ENCODE measurements at places on chromosomes 5 and 9.
A peak's percentile ranks its signal among the peaks of the same experiment; 100 is the strongest.

GRCh38 chr9:128109050-128109709 is 18.3 kb downstream of the PTGES2 start:
- DNase-seq = peak; percentile 41

GRCh38 chr9:29866556-29866955 is 2293.3 kb upstream of the C9orf72 start:
- no peak for DNase-seq

DNA sequence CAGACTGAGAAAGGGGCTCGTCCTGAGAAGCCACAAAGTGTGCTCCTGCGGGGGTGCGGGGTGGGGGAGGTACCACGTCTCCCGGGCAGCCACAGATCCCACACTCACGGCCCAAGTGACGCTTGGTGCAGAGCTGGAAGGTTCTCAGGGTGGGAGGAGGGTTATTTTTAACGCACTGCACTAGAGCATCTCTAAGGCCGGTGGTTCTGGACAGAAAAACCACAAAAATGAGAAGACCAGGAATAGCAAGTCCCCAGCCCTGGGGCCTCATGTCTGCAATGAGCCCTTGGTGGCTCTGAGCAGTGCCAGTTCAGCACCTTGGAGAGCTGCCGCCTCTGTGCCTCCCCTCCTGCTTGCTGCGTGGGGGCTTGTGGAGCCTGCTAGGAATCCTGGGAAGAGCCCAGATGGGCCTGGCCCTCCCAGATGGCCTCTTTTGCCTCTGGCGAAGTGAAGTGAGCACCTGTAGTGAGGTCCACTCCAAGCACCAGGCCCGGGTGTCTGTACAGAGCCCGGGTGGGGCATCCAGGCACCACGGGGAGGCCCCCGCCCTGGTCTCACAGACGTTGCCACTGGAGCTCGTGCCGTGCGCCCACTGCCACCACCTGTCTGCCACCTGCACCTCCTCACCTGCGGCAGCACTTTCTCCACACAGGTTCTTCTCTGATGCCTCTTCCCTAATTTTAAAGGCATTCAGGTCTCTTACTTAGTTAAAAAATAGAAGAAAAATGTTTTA is 48.9 kb upstream of the CACNA1B start:
- peak; percentile 68 for DNase-seq

GRCh38 chr9:117678871-117679270 is 25.3 kb upstream of the TLR4 start:
- no peak for DNase-seq

DNA sequence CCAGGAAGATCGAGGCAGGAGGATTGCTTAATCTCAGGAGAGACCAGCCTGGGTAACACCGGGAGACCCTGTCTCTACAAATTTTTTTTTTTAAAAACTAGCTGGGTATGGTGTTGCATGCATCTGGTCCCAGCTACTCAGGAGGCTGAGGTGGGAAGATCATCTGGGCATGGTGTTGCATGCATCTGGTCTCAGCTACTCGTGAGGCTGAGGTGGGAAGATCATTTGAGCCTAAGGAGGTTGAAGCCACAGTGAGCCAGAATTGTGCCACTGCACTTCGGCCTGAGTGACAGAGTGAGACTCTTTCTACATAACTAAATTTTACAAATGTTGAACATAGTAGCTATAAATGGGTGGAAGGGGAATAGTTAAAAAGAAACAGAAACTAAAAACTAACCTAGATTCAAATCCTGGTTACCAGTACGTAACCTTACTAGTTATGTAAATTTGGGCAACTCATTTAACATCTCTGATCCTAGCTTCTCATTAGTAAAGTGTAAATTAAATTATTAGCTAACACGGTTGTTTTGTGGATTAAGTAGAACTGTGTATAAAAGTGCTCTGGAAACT is 41.7 kb downstream of the TMEM161B start:
- no peak for DNase-seq

DNA sequence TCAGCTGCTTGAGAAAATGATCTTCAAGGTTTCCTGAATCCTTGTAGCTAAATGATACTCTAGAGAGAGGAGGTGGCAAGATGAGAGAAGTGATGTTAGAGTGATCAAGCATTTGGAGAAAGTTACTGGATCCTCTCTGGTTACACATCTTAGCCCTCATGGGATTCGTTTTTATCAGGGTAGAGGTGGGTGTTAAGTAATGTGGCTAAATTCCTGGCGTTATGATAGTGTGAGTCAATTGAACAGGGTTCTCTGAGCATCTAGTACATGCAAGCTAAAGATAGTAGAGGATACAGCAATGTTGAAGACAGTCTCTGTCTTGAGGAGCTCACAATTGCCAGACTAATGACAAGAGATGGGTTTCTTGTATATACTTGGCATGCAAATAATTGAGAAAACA is 123.7 kb downstream of the PSD2 start:
- no peak for DNase-seq

GRCh38 chr5:7014611-7015010 is 301.4 kb downstream of the TENT4A start:
- DNase-seq = no peak

DNA sequence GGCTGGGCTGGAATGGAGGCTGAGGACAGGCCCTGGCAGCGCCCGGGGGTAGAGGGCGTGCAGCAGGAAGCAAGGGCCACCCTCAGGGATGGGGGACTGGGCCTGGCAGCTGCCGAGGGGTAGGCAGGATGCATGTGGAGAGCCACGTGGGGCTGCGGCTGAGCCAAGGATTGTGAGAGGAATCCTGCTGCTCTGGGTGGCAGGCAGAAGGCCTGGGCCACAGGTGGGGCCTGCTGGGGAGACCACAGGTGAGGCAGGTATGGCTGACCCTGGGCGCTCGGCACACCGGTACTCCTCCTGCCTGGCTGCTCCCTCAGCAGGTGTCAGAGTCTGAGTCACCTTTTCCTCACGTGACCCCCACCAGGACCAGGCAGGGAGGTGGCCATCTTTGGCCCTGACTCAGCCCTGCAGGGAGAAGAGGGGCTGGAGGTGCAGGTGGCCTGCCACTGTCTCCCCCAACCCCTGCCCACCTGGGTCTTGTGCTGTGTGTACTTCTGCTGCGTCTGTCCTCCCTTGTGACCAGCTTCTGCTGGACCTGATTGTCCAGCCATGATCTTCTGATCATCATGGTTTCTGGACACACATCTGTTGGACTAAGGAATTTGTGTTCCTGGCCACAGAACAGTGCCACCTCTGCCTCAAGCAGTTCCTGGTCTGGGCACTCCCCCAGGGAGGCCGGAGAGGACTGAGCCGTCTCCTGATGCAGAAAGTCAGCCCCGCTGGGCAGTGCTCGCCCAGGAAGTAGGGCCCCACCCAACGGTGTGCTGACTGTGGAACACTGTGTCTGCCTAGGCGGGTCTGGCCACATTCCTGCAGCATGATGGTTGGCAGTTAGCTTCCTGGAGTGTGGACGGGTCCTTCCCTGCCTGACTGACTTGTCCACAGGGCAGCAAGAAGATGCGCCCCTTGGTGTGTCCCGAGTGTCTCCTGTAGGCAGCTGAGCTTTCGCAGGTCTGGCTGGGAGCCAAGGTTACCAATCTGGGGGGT is 6.4 kb downstream of the ARRDC1 start:
- peak; percentile 59 for DNase-seq

DNA sequence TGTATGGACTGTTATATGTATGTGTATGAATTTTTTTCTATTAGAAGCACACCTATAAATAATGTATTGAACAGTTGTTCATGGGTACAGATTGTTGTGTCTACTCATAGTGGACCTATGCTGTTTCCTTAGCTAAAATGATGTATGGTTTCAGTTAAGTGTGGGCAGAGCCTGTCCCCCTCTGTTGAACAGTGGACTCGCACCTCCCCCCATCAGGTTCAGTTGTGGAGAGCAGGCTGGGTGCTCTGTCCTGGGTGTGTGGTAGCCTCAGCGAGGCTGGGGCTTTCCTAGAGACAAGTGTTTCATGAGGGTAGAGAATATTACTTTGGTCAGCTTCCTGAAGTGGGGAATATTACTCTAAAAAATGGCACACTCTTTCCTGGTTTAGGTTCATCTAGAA is 47.4 kb upstream of the LRRTM2 start:
- DNase-seq = no peak

GRCh38 chr9:38699337-38699736 is 20.6 kb downstream of the FAM240B start:
- DNase-seq = no peak

DNA sequence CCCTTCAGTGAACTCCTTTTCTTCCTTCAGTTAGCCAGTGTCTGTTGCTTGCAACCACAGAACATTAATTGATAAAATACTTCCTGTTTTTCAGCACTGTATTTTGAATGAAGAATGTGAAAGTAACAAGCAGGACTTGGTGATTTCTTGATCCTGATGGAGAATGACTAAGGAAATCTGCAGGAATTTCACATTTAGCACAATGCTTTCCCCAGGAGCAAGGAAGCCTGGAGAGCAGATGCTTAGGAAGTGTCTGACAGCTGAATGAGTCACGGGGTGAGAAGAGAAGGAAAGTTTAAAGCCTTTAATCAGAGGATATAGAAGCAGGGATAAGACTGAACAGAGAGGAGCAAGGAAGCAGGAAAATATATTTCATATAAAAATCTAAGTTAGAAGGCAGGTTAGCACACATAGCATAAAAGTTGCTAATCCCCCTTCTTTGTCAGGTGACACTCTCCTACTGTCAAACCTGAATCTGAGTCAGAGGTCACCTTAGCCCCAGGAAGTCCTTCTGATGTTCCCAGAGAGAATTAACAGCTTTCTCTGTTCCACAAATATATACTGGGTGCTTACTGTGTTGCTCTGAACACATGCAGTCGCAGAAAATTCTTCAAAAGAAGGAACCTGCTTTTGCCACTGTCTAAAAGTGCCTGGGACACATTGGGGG is 59.7 kb downstream of the GNA14 start:
- peak; percentile 44 for DNase-seq

GRCh38 chr9:93164085-93164484 is 19.9 kb upstream of the WNK2 start:
- no peak for DNase-seq

- no peak for DNase-seq
Measured at GRCh38 chr9:37992924-37993349, 76.1 kb downstream of the SHB start.

DNA sequence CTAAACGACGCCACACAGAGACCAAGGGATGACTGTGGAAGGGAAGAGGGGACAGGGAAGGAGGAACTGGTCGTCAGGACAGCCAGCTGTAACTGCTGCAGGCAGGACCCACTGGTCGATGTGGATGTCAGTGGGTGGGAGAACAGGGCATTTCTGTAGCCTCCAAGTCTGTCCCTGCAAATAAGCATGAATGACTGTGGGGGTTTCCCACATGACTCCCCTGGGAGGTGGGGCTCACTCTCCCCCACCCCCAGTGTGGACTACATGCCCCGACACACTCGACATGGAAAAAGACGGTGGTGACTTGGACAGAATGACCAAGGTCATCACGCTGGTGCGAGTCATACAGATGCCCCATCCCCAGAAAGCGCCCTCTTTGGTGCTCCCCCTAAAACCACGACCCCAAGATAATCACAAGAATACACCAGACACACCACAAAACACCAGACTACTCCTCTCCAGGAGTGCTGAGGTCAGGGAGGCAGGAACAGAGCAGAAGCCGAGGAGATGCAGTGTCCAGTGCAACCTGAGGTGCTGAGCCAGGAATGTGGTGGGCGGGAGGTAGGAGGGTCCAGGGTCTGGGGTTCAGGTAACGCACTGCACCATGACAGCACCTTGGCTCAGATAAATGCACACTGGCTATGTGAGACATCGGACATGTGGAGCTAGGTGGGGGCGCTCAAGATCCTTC is 64.9 kb downstream of the SECISBP2 start:
- no peak for DNase-seq

GRCh38 chr5:169651526-169651925 is 14.5 kb downstream of the DOCK2 start:
- no peak for DNase-seq

DNA sequence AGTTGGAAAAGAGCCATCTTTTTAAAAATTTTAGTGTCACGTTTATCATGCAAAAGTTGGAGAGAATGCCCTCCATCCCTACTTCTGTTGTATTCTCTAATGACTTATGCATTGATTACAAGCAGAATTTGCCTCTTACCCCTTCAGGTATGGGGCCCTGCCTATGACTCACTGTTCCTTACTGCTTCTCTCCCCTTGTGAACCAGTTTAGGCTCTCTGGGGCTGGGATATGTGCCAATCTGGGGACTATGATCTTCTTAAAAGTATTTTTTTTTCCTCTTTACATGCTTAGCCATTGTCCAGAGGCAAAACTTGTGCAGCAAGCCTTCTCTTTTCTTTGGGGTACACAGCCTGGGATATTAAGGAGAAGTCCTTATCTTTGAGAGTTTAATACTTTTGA is 37.4 kb downstream of the CAMK4 start:
- DNase-seq = no peak

GRCh38 chr5:167488371-167488770 is 803.1 kb upstream of the WWC1 start:
- DNase-seq = no peak

DNA sequence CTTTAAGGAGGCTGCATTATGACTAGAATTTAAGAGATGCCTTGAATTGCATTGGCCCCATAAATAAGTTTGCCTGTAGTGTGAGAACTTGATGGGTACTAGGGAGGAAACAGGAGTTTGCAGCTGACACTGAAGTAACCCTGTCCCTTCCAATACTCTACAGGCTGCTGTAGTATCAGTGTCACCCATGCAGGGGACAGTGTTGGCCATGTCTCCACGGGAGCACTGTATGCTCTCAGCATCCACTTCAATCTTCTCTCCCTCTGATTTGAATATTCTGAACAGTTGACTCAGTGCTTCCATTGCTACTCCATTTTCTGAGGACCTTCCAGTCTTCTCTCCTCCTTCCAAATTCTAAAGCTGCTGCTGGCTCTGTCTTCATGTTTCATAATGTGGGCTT is 11.4 kb upstream of the IFNA14 start:
- no peak for DNase-seq

DNA sequence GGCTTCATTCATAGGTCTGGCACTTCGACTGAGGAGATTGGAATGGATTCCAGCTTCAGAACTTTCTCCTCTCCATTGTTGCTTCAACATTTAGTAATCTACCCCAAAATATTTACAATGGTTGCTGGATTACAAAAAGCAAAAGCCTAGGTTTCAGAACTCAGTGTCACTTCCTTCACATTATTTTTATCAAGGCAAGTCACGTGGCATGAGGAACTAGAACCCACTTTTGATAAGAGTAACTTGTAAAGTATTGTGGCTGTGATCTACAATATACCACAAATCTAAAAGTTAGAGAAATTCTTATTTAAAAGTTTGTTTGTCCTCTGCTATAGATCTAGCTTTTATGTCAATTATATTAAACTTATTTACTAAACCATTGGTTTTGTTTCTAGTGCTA is 39.7 kb upstream of the ANKDD1B start:
- DNase-seq = no peak

- no peak for DNase-seq
Measured at GRCh38 chr5:81896764-81897163, 75.1 kb upstream of the ATG10 start.

GRCh38 chr9:37363124-37363523 is 59.4 kb upstream of the GRHPR start:
- no peak for DNase-seq

- DNase-seq = no peak
Measured at GRCh38 chr9:107180206-107180605, 102.9 kb upstream of the RAD23B start.

GRCh38 chr9:106718936-106719335 is 144.0 kb upstream of the ZNF462 start:
- DNase-seq = no peak

All from tongue (tissue), 3 donors.